Stimulated activated CD4-positive, alpha-beta T cell treated with anti-CD3 and anti-CD28 coated beads, Interleukin-4, amount 100 ng/mL, for 48 hours (primary cell): ENCODE measurements at places on chromosomes 4 and X.

DNA sequence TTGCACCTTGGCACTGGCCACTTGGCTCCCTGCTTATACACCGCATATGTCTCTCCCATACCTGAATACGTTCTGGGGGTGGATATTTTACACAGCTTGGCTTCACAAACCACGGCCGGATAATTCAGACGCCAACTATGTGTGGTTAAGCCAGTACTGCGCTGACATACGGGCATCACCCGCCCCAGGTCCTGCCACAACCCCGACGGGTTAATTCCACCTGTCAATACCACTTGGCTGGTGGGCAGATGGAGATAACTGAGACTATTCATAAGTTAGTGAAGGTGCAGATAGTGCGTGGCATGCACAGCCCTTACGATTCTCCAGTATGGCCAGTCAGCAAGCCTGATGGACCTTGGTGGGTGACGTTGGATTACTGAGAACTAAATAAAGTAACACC is 696.3 kb upstream of the AGA start:
- DNase-seq, result no peak

DNA sequence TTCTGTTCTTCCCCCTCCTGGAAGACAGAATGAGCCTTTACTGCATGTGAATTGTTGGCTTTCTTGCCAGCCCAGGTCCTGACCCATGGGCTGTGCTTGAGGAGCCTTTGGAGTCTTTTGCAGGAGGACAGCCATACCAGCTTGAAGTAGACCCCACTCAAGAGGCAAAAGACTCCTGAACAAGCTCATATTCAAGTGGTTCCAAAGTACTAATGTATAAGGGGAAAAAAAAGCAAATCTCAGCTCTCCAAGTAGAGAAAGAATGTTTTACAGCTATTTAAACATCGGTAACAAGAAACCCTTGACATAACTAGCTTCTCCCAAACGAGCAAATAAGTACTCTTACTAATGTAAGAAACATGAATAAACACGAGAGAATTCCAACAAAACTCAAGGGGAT is 174.9 kb upstream of the MXRA5 start:
- no peak for DNase-seq

DNA sequence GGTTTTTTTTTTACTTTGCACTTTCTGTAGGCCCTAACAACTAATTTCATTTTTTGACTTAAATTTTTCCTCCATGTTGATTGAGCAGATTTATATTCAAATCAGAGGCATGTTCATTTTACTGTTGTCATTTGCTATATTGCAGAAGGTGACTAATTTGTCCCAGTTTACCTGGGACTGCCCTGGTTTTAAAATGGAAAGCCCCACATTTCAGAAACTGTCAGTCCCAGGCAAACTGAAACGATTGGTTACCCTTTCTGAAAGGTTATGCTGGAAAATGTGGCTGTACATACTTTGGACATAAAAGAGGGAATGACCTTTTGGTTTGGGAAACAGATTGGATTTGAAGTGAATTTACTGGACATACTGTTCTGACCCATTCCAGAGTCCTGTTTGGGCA is 160.0 kb downstream of the SPCS3 start:
- DNase-seq, result no peak

DNA sequence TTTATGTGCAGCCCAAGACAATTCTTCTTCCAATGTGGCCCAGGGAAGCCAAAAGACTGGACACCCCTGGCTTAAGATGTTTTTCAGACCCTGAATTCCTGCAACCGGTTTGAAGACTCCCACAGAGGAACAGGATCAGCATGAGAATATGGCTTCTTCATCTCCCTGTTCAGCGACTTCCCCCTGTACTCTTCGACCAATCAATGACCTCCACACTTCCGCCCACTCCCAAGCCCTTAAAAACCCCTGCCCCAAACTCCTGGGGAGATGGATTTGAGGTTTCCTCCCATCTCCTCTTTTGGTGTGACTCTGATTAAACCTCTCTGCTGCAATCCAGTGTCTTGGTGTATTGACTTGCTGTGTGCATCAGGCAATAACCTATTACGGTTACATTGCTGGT is 344.4 kb downstream of the NR3C2 start:
- no peak for DNase-seq

DNA sequence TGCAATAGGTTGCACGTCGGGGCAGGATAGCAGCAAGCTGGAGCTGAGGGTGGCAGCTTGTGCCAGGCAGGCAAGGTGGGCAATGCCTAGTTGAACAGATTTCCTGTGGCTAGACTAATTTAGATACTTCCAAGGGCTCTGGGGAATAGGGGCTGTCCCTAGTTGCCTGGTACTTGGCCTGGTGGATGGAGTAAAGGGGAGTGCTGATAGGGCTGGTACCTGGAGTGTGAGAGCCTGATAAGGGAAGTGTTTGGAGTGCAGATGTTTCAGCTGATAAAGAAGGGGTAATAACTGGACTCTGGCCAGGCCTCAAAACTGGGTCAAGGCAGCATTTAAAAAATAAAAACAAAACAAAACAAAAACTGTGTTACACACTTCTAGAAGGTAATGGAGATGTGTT is 665.5 kb downstream of the CCSER1 start:
- no peak for DNase-seq

DNA sequence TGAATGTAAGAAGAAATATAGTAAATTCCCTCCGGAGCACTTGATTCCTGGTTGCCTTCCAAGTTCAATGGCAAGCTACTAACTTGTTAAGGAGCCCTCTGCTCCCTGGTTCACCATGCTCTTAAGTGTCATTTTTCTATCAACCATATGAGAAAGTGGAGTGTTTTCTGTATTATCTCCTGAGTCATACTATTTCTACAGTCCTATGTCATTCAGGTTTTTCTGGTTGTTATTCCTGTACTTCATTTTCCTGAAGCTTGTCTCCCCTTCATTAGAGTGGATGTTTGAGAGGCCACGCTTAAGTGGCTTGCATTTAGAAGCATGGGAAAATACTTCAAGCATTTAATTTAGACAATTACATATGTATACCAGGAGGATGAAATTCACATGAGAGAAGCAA is 14.7 kb upstream of the EPGN start:
- no peak for DNase-seq

- DNase-seq, result no peak
Observed at GRCh38 chr4:158259955-158260575, 49.8 kb downstream of the TMEM144 start.

DNA sequence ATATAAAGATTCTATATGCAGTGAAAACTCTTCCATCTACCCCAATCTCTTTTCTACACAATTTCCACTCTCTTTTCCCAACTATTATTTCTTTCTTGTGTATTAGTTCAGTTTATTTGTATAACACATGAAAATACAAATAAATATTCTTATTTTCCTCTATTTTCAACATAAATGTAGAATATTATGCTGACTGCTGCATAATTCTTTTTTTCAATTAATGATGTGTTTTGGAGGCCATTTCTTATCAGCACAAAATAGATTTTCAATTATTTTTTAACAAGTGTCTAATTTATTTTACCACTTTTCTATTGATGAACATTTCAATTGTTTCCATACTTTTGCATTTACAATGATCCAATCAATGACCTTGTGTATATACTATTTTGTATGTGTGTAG is 557.7 kb upstream of the NR3C2 start:
- no peak for DNase-seq

GRCh38 chrX:46588263-46588662 is 14.7 kb downstream of the CHST7 start:
- no peak for DNase-seq

- no peak for DNase-seq
Observed at GRCh38 chrX:774536-774935, 143.9 kb downstream of the SHOX start.

- no peak for DNase-seq
Observed at GRCh38 chr4:173243321-173243720, 74.7 kb downstream of the GALNT7 start.

GRCh38 chr4:107683873-107684272 is 36.2 kb downstream of the PAPSS1 start:
- no peak for DNase-seq

DNA sequence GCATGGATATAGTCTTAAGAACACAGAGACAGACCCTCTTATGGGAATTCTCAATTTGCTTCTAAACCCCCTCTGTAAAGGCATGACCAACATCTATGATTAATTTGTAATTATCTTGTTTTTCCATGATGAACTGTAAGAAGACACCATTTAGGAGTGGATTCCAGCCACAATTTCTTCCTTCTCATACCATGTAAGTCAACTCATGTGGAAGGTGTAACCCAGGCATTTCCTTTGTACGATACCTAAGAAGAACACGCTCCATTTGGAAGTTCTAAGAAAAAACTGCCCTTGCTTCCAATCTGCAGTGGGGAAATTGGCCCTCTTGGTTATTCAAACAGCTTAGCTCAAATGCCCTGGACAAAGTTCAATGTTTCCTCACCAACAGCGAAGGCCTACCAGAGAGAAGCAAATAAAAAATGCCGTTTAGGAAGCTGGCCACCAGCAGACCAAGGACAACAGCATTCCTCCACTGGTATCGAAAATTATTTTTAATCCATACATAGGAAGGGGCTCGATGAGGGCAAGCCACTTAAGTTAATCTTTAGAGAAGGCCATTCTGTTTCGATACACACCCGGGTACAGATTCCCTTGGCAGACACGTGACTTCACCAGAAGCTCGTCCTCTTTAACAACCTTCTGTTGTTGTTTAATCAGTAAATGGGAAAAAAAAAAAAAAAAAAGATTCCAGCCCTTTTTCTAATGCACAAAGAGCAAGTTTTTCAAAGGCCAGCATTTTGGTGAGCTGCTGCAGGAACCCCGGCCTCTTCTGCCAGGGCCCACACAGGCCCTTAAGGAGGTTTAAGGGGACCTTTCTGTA is 2.6 kb downstream of the DHRSX start:
- no peak for DNase-seq

- no peak for DNase-seq
Observed at GRCh38 chrX:3651277-3651676, 62.2 kb downstream of the PRKX start.

GRCh38 chr4:2862528-2862927 is 18.9 kb downstream of the ADD1 start:
- DNase-seq, result no peak

- DNase-seq, result no peak
Observed at GRCh38 chrX:72254816-72255215, 16.0 kb upstream of the ERCC6L start.

DNA sequence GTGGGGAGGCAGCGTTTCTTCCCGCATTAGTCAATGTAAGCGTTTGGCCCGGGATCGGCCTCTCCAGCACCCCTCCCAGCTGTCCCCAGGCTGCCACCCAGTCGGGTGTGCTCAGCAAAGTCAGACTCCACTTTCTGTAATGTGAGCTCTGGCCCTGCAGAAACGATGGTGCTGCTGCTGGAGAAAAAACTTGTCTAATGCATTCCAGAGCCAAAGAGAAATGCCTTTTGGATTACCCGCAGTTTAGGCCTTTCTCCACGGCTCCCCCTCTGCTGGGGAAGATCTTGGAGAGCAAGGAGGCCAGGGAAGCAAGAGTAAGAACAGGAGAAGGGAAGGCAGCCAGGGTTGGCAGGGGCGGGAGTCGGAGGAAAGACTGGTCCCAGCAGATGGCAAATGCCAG is 55.2 kb downstream of the ELF4 start:
- no peak for DNase-seq

GRCh38 chrX:151099001-151099400 is 77.4 kb upstream of the GPR50 start:
- no peak for DNase-seq

DNA sequence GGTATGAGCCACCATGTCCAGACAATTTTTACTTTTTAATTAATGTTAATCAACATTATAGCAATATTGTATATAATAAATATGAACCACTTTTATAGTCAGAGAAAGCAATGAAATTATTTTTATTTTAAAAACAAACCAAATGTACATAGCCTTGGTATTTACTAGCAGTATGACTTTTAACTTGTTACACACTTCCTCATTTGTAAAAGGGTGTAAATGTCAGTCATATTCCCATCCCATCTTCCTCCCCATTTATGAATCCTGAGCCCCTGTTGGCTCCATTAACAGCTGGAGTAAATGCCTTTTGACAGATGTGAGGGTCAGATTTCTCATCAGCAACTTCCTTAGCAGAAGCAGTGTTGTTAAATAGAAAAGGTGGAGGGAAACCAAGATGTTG is 179.6 kb upstream of the SPRY1 start:
- DNase-seq, result no peak

GRCh38 chr4:5788144-5788543 is 77.1 kb downstream of the EVC start:
- no peak for DNase-seq

GRCh38 chr4:84325625-84326024 is 173.5 kb downstream of the NKX6-1 start:
- DNase-seq, result no peak

- DNase-seq, result no peak
Observed at GRCh38 chr4:14125375-14126129, 498.0 kb upstream of the BOD1L1 start.

GRCh38 chr4:159101988-159102621 is 774 bp upstream of the RAPGEF2 start:
- no peak for DNase-seq

DNA sequence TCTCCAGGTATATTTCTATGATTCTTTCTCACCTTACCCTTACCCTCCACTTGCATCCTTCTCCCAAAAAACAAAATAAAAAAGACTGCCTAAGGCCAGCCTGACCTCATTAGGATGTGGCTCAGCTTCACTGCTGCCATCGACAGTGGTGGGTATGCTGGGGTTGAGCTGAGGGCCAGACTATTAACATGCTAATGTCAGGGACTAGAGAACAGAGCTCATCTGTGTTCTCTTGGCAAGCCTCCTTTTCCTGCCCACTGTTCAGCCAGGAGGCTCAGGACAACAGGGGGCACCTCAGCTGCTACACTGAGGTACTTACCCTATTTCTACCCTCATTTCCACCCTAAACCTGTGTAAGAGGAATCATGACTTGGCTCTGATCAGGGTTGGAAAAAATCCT is 59.3 kb downstream of the MSN start:
- no peak for DNase-seq

- DNase-seq, result no peak
Observed at GRCh38 chr4:134243742-134244713, 42.4 kb upstream of the PABPC4L start.

- DNase-seq, result no peak
Observed at GRCh38 chr4:173735049-173735448, 205.0 kb upstream of the HAND2 start.

DNA sequence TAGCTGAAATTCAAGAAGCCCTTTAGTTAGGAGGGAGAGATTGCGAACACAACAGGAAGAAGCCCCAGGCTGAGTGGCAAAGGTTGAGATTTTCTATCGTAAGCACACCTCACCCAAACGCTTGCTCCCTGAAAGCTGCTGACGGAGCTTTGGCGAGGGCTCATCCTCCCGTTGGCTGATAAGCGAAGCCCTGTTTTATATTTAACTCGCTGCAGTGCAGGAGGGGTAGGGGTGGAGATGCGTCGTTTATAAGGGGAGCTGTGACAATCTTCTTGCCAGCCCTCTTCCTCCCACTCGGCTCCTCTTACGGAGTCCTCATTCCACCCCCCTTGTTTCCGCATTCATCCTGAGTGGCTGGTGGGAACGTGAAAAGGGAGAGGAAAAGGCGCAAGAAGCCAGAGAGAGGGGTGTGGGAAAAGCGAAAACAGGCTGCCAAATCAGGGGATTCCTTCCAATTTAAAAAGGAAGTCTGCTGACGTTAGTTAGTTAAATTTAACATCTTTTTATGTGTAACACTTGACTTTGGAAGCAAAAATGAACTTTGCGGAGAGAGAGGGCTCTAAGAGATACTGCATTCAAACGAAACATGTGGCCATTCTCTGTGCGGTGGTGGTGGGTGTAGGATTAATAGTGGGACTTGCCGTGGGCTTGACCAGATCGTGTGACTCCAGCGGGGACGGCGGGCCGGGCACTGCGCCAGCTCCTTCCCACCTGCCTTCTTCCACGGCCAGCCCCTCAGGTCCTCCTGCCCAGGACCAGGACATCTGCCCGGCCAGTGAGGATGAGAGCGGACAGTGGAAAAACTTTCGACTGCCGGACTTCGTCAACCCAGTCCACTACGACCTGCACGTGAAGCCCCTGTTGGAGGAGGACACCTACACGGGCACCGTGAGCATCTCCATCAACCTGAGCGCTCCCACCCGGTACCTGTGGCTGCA is at the start of gene ENPEP:
ENPEP (plus strand) TSS at position 275 of the 938 bp plus-strand sequence; CDS start at position 535, 260 bp downstream.
- DNase-seq, result no peak
